ENCODE measurements at places on chromosomes 2 and 18. TPM values are rescaled to one million over a fixed set of nuclear protein-coding genes. Genes with fewer than 3 reads are reported as not detected.

SPHKAP gene
- not detected for total RNA-seq

FOXD4L1 gene
- total RNA-seq: 0.21 TPM

TUBA3E gene
- total RNA-seq: not detected

CNGA3 gene
- total RNA-seq: not detected

MFSD2B gene
- total RNA-seq: not detected

HMSD gene
- total RNA-seq: 10.8 TPM

KCNG2 gene
- not detected for total RNA-seq

IWS1 gene
- 52.5 TPM for total RNA-seq

LOXHD1 gene
- not detected for total RNA-seq

LIMS2 gene
- 7.6 TPM for total RNA-seq

CRYGD gene
- not detected for total RNA-seq

FSIP2 gene
- not detected for total RNA-seq

PDE1A gene
- total RNA-seq: not detected

MALL gene
- total RNA-seq: 0.50 TPM

TMEM17 gene
- total RNA-seq: 0.34 TPM

GALNT3 gene
- 3.0 TPM for total RNA-seq

AMER3 gene
- not detected for total RNA-seq

WDR12 gene
- 144 TPM for total RNA-seq

GDF7 gene
- not detected for total RNA-seq

DNAH6 gene
- 0.13 TPM for total RNA-seq
